ENCODE measurements at places on chromosomes 12 and 14.

DNA sequence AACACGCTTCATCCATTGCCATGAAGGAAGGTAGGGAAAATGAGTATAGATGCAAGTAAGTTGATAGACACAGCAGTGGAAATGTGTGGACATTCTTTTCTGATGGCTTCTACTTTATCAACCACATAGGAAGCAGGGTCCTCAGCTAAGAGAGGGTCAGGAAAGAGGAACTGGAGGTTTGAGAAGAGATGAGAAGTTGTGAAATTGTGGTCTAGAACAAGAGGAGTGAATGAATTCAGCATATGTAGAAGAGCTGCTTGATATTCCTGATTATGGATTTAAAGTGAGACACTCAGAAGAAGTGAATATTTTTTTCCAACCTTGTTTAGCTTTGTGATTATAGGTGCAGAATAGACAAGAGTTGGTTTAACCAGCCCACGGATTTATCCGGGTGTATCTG lies 128.5 kb downstream of the SLC15A5 start:
- no peak for DNase-seq

DNA sequence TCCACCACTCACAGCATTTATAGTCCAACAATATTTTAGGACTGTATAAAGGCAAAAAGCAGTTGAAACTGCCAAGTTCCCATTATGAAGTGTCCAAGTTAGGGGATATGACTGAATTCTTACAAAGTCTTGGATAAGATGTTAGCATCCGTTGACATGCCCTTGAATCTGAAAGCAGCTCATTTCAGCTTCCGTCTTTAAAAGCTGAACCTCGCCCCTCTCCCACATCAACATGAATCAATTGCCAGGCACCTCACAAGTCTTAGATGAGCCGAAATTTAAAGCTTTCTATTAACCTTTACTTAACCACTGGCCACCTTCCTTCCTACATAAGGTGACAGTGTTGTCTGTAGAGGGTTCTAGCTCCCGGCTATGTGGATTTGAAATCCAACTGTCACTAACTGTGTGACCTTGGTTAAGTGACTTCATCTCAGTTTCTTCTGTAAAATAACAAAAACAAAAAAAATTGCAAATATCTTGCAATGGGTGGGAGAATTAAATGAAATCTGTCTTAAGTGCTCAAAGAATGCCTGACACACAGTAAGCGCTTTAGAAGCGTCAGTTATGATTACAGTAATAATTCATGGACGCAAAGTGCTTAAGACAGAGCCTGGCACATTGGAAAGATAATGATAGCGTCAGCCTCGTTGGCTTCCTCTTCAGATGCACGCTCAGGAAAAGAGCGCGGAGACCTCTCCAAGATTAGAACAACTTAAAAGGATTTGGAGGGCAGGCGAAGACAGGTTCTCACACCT lies 1.2 kb downstream of the PPP1CC start:
- no peak for DNase-seq

GRCh38 chr14:90697132-90697531 lies 119.1 kb downstream of the TTC7B start:
- DNase-seq, result no peak

DNA sequence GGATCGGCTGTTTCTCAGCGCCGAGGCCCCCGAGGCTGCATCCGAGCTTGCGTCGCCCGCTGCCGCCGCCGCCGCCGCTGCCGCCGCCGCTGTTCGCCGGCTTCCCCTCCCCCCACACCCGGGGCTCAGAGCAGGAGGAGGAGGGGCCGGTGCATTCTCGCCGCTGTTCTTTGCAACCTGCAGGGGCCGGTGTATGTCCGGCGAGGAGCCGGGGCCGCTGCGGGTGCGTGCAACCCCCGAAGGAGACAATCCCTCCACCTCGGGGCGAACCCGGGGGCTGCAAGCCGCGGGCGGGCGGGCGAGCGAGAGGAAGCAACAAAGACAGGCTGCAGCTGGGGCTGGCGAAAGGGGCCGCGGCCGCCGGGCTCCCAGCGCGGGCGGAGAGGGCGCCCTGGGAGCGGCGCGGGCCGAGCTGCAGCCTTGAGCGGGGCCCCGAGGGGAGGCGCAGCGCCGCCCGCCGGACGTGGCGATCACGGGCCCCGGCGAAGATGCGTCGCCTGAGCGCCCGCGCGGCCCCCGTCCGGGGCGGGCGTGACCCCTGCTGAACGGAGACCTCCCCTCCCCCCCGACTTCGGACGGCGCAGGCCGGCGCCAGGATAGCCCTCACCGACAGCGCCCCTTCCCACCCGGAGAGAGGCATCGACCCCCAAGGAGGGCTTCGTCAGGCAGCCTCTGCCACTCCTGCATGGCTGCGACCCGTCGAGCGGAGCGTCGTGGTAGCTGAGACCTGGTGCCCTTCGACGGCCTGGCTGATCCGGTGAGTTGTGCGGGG lies 702 bp downstream of the FAM222A start:
- DNase-seq, result peak; percentile 44

DNA sequence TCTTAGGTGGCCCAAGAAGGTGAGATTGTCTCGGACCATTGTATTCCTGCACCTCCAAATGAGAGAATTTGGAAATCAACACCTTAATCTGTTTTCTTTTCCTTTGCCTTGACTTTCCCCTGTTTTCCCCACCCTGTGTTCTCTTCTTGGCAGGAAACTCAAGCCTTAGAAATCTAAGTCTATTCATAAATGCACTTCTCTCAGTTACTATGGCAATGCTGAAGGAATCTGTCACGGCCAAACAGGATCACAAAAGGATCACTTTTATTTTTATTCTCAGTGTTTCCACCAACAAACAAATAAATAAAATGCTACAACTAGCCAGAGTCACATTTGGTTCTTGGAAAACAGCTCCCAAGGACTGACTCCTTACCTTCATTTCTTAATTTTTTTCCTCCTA lies 270.5 kb downstream of the BCAT1 start:
- no peak for DNase-seq

- no peak for DNase-seq
Measured at GRCh38 chr14:26599291-26599690, 1.5 kb upstream of the NOVA1 start.

- no peak for DNase-seq
Measured at GRCh38 chr14:68849416-68849815, 56.5 kb upstream of the ZFP36L1 start.

- DNase-seq, result no peak
Measured at GRCh38 chr14:78486081-78486480, 315.9 kb downstream of the NRXN3 start.

DNA sequence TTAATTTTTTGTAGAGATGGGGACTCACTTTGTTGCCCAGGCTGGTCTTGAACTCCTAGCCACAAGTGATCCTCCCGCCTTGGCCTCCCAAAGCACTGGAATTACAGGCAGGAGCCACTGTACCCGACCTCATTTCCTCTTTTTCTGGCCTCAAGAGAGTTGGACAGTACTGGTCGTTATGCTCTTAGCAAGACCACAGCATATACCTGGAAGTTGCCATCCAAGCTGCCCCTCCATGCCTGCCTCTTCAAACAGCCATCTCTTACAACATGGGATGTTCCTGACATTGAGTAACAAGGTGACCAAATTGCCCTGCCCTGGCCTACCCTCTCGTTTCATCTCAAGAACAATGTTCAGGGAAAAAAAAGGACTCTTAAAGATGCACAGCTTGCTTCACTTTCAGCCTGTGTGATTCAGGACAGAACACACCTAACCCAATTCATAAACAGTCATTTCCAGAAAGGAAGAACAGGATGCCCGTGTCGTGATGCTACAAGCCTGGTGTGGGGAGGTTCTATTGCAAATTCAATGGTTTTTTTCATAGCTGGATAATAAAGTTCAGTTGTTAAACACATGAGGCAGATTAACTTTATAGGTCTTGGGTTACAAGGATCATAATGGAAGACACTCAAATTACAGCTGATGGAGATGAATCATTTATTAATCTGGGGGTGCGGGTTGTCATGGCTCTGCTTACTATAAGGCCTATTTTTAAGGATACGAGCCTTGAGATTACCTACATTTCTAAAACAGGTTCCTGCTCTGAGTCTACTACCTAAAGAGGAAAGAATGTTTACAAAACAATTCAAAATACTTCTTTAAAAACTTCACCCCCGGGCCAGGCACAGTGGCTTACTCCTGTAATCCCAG lies 11.9 kb downstream of the GLTP start:
- no peak for DNase-seq

- DNase-seq, result no peak
Measured at GRCh38 chr12:63078906-63079305, 72.1 kb downstream of the AVPR1A start.
